ENCODE measurements at places on chromosomes 4 and X.

DNA sequence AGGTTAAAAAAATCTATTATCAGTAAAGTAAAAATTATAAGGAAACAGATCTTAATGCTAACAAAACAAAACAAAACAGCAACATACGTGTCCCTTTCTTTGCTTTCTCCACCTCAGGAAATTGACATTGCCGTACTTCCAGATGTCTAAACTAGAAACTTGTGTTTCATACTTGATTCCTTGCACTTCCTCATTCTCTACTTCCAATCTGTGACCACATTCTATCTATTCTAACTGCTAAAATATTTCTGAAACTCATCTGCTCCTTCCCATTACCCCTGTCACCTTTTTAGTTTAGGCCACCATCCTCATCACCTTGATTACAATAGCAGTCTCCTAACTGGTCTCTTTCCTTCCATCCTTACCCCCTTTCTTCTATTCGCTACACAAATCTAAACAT is 22.5 kb upstream of the RPA4 start:
- no peak for DNase-seq

DNA sequence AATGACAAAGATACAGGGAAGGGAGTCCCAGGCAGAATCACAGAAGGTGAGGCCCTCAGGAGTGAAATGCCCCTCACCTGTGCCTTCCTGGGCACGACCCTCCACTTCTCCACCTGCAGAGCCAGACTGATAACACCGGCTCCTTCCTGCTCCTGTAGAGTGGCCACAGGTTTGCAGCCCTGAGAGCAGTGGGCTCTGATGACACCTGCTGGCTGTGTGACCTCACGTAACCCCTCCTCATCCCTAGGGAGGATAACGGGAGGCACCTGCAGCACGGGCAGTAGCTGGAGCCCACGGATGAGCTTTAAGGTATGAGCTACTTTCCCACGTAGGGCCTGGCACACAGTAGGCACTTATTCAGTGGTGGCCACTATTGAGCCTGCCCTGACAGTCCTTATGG is 25.5 kb upstream of the MAN2B2 start:
- no peak for DNase-seq

- DNase-seq = peak; percentile 76
Observed at GRCh38 chr4:7581477-7581876, 146.7 kb upstream of the PSAPL1 start.

DNA sequence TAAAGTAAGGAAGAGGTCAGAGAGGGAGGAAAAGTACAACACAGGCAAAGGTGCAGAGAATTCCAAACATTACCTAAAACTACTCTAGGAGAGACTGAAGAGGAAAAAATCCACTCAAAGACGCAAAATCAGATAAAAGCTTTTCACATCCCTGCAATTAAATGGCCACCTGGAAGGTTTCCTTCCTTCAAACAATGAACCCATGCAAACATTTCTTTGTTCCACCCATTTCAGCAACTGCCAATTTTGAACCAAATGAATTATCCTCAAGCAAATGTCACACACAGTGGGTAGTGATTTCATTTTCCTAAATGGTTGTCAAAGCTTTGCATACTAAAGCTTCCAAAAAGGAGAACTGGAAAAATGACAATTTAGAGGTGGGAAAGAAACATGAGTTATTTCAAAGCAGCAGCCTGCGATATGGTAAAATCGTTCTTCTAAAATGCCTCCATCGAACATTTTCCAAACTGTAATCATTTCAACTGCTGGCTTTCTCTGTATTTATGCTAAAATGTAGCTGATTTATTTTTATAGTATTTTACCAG is 45.0 kb downstream of the APBB2 start:
- DNase-seq = no peak

GRCh38 chr4:73603271-73603710 is 16.9 kb downstream of the RASSF6 start:
- no peak for DNase-seq

GRCh38 chrX:13110433-13111324 is 66.3 kb upstream of the FAM9C start:
- no peak for DNase-seq

DNA sequence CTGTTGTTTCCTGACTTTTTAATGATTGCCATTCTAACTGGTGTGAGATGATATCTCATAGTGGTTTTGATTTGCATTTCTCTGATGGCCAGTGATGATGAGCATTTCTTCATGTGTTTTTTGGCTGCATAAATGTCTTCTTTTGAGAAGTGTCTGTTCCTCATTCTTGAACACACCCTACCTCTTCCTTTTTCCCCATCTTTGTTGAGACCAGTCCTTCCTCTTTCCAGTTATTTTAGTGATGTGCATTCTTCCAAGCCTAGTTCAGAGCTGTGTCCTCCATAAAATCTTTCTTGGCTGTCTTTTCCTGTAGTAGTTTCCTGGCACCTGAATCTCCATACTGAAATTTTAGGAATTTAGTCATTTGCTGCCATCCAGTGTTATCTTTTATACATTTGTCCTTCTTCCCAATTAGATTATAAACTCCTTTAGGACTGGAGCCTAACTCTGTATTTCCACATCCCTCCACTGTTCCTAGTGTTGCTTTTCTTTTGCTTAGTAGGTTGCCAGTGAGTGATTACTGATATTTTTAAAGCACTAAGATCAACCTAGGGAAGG is 11.4 kb downstream of the FHIP1A start:
- no peak for DNase-seq

- DNase-seq = no peak
Observed at GRCh38 chr4:123705419-123705818, 308.8 kb downstream of the SPRY1 start.

DNA sequence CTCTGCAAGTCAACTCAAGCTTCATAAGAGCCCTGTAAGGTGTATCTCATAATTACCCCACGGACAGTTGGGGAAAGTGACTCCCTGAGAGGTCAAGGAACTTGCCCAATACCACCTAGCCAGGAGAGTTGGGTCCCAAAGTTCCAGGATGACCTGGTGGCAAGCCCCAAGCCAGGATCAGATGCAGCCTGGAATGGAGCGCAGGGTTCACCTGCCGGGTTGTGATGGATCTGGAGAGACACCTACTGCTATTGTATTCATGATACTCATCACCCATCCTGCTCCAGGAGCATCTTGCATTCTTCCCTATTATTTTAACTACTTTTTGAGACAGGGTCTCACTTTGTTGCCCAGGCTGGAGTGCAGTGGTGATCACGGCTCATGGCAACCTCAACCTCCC is 36.1 kb downstream of the ZBTB49 start:
- no peak for DNase-seq

GRCh38 chrX:7828594-7828993 is 14.4 kb upstream of the VCX start:
- no peak for DNase-seq

DNA sequence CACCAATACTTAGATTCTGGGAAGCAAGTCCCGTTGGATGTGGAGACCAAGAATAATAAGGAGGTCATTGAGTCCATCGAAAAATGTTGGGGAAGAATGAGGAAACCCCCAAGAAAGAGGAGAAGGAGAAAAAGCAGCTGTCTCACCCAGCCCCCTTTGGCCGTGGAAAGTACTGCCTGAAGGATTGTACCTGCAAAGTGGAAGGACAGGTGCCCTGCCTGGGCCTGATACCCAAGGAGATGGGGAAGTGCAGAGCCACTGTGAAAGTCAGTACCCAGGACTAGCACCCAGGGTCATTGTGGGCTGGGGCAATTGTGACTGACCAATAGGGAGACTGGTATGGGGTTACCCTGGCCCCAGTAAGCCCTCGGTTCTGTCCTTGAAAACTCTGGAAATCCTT is 13.8 kb upstream of the CFAP299 start:
- no peak for DNase-seq

GRCh38 chr4:168857009-168857408 is 153.0 kb downstream of the CBR4 start:
- DNase-seq = no peak

GRCh38 chr4:141660880-141661279 is 24.5 kb downstream of the IL15 start:
- no peak for DNase-seq

GRCh38 chr4:176387571-176387970 is 67.8 kb downstream of the SPCS3 start:
- no peak for DNase-seq

DNA sequence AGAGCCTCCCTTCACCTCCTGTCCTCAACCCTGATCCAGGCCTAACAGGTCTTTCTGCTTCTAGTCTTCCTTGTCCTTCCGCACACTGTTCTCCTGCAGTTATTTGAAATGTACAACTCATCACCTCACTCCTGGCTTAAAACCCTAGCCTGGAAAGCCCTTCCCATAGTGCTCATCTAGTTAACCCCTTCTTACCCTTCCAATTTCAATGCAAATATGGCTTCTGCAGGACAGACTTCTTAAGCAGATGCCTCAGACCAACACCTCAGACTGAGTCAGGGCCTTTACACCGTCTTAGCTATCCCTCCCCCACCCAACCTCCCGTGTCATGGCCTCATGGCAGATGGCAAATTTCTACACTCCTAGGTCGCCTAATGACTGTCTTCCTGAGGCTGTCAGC is 130.4 kb downstream of the BCOR start:
- no peak for DNase-seq

DNA sequence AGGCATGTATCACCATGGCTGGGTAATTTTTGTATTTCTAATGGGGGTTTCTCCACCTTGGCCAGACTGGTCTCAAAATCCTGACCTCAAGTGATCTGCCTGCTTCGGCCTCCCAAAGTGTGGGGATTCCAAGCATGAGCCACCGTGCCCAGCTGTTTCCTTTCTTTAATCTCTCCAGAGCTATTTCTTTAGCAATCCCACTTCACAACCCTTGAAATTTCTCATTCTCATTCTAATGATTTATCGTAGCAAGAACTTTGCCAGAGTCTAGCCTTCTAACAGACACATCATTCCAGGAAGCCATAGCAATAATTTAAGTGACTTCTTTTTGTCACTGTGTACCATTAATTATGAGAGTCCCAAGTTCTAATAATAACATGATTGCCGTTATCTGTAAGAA is 68.6 kb downstream of the RXFP1 start:
- DNase-seq = no peak

- peak; percentile 2 for DNase-seq
Observed at GRCh38 chrX:26442340-26442739, 226.4 kb downstream of the MAGEB5 start.

- no peak for DNase-seq
Observed at GRCh38 chr4:52051213-52051614, at the start of gene SPATA18. TSS of gene SPATA18 (plus strand) at chr4:52051304. CDS start at chr4:52051705, 401 bp downstream.

GRCh38 chrX:67673741-67674274 is 130.0 kb downstream of the AR start:
- DNase-seq = no peak

DNA sequence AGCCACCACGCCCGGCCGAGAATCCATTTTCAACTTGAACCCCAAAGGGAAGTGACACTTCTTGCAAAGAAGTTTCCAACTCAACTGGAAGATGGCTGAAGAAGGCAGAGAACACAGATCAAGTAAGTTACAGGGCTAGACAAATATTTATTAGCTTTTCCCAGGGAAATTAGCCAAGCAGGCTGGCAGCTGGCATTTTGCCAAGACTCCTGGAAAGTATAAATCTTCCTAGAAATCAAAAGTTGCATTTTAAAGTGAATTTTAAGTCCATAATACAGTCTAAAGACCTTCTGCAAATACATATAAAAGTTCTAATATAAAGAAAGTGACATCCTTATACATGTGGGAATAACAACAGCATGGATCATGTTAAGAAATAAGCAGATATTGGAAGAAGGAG is 3.4 kb upstream of the MRPL1 start:
- DNase-seq = no peak

DNA sequence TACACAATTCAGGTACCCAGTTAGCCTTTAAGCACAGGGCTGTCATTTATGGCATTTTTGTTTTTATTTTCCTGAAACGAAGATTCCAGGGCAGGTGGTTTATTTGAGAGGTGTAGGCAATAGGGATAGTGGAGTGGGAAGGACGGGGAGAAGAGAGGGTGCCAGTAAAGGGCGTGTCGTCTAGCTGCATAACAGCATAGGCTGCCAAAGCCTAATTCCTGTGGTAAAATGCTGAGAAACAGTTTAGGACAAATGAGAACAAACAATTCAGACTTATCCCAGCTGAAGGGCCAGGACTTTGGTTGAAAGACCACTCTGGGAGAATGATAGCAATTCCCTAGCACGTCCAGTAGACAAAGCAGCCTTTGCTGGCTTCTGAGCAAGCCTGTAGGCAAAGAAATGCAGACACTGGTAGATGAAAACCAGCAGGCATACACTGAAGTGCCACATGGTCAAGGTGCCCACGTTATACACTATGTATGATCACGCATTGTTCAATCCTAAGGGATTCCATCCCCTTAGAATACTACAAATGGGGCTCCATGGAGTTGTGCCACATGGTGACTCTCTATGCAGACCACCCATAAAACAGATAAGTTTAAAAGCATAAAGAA is 70.6 kb downstream of the PKD2 start:
- no peak for DNase-seq

DNA sequence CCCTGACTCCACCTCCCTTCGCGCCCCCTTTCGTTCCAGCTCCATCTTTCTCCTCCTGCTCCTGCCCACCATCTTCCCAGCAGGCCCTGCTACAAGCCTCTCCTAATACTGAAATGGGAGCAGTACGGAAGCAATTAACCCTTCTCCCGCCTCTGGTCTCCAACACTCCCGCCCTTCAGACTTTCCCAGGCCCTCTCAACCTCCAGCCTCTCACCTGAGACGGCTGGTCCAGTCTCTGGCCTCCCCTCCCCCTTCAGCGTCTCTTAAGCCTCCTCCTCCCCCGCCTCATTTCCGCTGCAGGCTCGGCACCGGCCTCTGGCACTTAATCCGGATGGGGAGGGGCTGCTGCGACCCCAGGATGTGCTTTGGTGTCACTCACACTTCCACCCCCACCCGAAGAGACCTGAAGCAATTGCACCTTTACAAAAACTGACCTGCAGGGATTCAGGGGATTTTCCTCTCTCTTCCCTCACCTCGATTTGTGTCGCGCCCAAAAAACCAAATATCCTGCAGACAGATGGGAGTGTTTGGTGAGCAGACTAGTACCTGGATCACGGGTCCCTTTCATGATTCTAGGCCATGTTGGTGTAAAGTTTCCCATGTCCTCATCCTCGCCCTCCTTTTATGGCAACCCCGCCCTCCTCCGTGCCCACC is 657 bp downstream of the TCEAL8 start:
- DNase-seq = peak; percentile 61

DNA sequence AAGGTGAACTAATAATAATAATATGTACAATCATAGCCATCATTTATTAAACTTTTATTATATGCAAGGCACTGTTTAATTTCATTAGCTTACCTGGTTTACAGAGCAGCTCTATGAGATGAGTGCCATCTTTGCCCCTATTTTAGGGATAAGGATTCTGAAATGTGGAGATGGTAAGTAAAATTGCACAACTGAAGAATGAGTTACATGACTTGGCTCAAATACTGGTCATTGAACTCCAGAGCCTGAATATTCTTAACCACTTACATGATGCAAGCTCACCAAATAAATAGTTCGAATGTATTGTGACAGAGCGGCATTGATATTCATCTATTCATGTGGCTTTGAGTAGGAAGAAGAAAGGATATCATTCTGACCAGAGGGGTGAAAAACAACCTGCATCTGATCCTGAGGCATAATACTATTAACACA is 11.7 kb downstream of the ALB start:
- DNase-seq = no peak

- DNase-seq = peak; percentile 8
Observed at GRCh38 chr4:155952501-155952901, 1.2 kb downstream of the CTSO start.

Measured in right renal pelvis (tissue), 4 donors.